IMR-90 (cell line): ENCODE measurements at places on chromosomes 5 and 9.
A peak's percentile ranks its signal among the peaks of the same experiment; 100 is the strongest.

DNA sequence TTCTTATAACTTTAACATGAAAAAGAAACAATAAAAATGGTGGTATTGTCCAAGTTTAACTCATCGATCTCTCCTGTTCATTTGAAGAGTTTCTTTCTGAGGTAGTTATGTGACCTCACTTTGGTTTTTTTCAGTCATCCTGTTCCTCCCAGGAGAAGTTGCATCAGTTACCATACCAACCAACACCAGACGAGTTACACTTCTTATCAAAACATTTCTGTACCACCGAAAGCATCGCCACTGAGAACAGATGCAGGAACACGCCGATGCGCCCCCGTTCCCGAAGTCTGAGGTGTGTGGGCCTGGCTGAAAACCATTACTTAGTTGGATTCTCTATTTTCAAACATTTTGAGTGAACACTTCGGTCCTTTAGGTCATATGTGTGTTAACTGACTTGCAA is 96.3 kb downstream of the CD180 start:
- no peak for DNase-seq

DNA sequence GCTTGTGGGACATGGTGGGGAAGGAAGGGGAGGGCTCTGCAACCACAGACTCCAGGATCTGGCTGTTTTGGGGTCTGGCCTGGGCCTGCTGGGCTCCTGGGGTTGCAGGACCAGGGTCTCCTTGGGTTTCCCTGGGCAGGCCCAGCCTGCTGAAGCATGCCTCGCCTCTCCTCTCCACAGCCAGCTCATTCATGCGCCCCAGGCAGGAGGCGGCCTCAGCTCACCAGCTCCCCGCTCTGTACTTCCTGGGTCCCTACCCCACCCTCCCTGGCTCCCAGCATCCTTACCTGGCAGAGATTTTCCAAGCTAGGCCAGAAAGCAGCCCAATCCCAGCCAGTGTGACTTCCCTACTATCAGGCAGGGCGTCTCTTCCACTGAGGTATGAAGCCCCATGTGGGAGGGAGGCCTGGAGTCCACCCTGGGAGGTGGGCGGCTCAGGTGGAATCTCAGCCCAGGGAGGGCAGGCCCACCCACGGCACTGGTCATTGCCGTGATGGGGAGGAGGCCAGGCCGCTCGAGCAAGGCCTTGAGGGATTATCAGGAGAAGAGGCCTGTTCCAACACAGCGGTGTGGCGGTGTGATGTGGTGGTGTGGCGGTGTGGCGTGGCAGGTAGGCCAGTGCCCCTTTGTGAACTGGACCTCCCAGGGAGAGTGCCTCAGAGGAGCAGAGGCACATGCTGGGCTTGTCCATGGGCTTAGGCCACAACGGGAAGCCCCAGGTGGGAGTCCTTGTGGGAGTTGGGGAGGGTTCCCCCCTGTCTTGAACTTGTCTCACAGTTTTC is 103.4 kb downstream of the DAB2IP start:
- DNase-seq = no peak

DNA sequence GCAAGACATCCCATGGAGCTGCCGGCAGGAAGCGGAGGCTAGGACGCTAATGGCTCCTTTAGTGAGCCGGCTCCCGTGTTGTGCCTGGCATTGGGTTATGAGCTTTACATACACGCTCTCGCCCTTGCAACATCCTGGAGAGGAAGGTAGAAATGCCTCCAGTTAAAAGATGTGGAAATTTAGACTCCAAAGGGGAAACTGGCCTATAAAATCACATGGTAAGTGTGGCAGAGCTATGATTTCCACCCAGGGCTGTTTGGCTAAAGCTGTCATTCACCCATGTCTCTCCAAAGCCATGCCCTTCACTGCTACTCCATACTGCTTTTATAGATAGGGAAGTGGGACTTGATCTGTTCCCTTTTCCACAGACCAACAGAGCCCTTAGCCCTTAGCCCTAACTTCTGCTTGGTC is 5.2 kb downstream of the GM2A start:
- DNase-seq = no peak

DNA sequence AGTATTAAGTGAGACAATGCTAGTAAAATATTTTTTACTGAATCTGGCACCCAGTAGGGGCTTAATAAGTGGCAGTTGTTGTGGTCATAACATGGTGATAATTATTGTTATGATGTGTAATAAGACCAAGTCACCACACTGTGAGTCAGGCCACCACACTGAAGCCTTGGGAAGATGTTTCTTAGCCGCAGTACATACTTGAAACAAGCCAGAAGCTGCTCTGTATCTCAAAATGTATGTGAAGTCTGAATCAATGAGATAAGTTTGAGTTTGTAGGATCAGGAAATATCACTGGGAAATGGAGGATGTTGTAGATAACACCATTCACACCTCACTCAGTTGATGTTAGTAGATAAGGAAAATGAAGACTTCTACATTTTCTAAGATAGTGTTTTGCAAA is 51.3 kb upstream of the PTPN3 start:
- DNase-seq = no peak

- no peak for DNase-seq
Observed at GRCh38 chr9:134950386-134951210, 32.9 kb upstream of the FCN1 start.

GRCh38 chr5:103624035-103624480 is 61.5 kb upstream of the NUDT12 start:
- DNase-seq = peak; percentile 78

DNA sequence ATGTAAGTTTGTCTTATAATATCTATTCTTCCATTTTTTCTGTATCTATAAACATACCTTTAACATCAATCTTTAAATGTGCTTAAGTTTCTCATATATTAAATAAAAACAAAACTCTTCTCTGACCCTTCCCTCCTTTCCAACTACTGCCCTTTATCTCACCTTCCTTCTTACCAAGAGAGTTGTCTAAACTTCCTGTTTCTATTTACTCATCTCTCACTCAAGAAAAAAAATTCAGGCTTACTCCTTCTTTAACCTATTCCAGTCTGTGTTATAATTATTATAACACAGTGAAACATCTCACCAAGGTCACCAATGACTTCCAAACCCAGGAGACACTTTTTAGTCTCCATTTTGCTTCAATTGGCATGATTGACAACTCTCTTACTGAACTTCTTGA is 140.9 kb downstream of the CCDC171 start:
- DNase-seq = no peak

- no peak for DNase-seq
Observed at GRCh38 chr9:129698254-129698757, 32.9 kb downstream of the PRRX2 start.

GRCh38 chr9:131658377-131659129 is 81.3 kb downstream of the RAPGEF1 start:
- DNase-seq = peak; percentile 95

DNA sequence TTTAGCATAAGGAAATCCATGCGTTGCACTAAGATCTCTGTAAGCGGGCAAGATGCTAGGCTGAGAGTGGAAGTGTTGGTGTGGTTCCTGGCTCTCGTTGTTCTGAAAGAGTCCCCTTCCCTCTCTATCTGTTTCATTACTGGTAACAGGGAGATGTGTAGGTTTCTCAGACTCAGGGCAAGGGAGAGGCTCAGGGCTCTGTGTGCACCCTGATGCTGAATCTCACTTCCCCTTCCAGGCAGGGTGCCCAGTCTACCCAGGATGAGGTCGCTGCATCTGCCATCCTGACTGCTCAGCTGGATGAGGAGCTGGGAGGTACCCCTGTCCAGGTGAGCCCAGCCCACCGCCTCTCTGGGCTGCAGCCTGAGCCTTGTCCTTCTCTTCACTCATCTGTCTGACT is 45.7 kb downstream of the STOM start:
- DNase-seq = no peak

DNA sequence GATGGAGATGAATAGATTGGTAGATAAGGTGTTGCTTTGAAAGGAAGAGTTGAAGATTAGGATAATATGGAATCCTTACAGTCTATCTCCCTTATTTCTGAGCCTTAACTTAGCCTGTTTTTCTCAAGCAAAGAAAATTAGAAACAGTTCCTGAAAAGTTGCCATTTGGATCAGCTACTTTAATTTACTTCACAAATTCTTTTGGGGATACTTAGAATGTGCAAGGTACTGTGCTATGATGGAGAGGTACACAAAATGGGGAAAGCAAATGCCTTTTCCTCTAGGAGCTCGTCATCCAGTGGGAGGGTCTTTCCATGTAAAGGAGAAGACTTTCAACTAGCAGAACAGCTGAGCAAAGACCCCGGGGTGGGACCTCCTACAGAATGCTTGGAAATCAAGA is 51.1 kb upstream of the SMARCA2 start:
- DNase-seq = no peak

GRCh38 chr9:113948891-113949570 is 72.9 kb downstream of the ZNF618 start:
- DNase-seq = no peak

DNA sequence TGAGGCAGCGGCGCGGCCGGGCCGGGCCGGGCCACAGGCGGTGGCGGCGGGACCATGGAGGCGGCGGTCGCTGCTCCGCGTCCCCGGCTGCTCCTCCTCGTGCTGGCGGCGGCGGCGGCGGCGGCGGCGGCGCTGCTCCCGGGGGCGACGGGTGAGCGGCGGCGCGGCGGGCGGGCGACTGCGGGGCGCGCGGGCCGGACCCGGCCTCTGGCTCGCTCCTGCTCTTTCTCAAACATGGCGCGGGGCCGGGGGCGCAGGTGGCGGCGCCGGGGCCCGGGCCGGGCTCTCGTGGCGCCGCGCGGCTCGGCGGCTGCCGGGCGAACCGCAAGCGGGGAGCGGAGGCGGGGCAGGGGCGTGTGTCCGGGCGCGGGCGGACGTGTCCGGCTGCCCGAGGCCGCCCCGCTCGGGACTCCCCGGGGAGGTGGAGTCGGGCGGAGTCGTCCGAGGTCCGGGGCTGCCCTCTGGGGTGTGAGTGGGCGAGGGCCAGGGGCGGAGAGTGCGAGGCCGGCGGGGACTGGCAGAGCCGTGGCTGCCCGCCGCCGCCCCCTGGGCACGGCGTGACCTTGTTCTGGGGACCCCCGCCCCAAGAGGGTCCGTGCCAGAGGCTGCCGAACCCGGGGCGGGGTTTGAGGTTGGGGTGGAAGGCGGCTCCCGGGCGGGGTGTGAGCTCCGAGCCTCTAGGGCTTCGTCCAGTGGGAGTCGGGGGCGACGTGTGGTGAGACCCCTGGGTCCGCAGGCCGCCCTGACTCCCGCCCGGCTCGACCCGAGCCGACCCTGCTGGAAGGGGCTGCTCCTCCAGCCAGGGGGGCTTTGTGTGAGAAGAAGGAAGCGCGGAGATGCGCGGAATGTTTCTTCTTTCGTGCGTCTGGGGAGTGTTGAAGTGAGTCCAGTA is 485 bp downstream of the TGFBR1 start:
- DNase-seq = peak; percentile 73

GRCh38 chr5:36447776-36448175 is 146.1 kb upstream of the RANBP3L start:
- no peak for DNase-seq

GRCh38 chr9:112820881-112821280 is 69.8 kb downstream of the SLC46A2 start:
- DNase-seq = peak; percentile 78

- peak; percentile 37 for DNase-seq
Observed at GRCh38 chr5:181170996-181171395, 23.6 kb downstream of the OR2V2 start.

DNA sequence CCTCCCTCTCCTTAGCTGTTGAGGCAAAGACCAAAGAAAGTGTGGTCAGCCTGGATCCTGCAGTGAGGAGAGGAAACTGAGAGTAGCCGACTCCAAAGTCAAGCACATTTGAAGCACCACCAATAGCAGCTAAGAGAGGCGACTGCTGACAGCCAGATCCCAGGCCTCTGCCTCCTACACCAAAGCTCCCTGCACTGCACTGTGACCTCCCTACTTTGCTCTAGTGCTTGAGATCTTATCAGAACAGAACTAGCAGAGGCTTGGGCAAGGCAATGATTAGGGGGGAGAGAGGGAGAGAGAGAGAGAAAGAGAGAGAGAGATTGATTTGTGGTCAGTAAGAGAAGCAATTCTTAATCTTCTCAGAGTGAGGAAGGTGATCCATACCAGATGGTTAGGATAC is 216.3 kb downstream of the CDK5RAP2 start:
- no peak for DNase-seq

- no peak for DNase-seq
Observed at GRCh38 chr9:134173127-134174072, 9.0 kb upstream of the RNU6ATAC start.

DNA sequence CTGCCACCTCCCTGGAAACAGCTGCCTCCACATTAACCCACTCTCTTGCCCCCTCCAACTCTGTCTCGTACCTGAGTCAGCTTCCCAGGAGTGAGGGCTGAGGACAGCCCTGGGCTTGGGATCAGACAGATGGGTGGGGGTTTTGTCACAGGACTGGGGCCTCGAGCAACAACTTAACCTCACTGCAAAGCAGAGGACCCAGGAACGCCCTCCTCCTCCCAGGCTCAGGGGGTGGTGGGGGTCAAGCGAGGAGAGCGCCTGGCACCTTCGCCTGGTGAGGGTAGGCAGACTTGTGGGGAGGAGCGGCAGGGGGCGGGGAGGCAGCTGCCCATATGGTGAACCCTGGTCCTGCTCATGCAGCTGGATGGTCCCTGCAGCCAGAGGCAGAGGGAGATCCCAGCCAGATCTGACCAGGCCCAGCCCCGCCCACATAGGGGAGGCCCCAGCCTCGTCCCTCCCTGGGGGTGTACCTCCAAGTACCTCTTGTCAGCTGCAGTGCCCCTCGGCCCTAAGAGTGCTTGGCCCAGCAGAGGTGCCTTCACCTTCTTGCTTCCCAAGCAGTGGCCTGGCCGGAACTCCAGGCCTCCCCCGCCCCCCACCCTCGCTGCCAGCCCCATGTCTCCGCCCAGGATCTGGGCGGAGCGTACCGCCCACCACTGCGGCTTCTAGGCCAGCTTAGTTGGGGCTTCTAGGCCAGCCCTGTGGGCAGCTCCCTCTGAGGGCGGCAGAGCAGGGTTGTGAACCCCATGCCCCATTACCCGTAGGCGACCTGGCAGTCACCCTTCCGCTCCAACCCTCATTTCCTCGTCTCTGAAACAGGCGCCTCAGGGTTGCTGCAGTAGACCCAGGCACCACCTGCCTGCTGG is at the start of gene SARDH:
TSS of gene SARDH (minus strand) at position 579 of the 866 bp plus-strand sequence. CDS start 4,179 bp downstream, outside the sequence.
- DNase-seq = peak; percentile 47

- peak; percentile 32 for DNase-seq
Observed at GRCh38 chr5:151068433-151069197, 12.2 kb downstream of the TNIP1 start.

GRCh38 chr5:154034944-154035343 is 3.8 kb downstream of the FAM114A2 start:
- no peak for DNase-seq
